NCI-H187 (cell line): ENCODE measurements at places on chromosomes 6 and 20.
A peak's percentile ranks its signal among the peaks of the same experiment; 100 is the strongest.

GRCh38 chr20:11156922-11157321 lies 483.1 kb upstream of the JAG1 start:
- DNase-seq = no peak

- no peak for DNase-seq
Measured at GRCh38 chr6:137111296-137112066, 62.0 kb downstream of the IL22RA2 start.

DNA sequence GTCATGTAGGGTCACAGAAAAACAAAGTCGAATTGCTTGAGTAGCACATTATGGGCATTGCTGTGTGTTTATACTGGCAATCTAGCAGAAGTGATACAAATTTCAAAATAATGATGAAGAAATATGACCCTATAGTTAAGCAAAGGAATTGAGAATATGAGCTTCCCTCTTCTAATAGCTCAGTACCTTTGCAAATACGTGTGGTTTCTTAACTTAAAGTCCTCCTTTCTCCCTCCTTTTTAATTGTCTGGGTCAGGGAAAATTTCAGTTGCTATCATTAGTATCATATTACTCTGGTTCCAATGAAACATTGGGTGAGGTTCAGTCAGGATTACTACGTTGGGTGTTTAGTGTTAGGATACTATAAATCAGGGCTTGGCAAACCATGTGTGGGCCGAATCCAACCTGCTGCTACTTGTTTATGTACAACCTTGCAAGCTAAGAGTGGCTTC lies 166.8 kb upstream of the CARMIL1 start:
- DNase-seq = no peak

DNA sequence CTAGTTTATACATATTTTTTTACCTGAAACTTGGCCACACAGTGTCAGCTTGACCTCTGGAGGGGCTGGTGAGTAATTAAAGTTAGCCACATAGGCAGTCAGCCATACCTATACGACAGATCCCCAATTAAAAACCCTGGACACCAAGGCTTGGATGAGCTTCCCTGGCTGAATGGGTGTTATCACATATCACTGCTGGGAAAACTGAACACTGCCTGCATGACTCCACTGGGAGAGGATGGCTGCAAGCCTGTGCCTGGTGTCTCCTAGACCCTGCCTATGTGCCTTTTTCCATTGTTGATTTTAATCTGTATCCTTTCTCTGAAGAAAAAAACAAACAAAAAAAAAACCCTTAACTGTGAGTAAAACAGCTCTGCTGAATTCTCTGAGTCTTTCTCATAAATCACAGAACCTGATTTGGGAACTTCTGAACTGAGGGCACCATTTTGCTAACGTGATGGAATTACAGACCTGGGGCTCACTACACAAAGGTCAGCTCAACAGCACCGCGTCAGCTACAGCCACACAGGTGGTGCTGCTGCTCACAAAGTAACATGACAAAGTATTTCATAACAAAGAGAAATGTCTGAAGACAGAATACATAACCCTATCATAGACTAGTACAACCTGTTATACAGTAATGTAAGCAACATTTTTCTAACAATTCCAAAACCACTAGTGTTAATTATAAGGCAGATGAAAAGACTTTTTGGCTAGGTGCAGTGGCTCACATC lies 97.0 kb downstream of the SLC23A2 start:
- DNase-seq = no peak

- no peak for DNase-seq
Measured at GRCh38 chr6:75415804-75416203, 77.8 kb downstream of the FILIP1 start.

DNA sequence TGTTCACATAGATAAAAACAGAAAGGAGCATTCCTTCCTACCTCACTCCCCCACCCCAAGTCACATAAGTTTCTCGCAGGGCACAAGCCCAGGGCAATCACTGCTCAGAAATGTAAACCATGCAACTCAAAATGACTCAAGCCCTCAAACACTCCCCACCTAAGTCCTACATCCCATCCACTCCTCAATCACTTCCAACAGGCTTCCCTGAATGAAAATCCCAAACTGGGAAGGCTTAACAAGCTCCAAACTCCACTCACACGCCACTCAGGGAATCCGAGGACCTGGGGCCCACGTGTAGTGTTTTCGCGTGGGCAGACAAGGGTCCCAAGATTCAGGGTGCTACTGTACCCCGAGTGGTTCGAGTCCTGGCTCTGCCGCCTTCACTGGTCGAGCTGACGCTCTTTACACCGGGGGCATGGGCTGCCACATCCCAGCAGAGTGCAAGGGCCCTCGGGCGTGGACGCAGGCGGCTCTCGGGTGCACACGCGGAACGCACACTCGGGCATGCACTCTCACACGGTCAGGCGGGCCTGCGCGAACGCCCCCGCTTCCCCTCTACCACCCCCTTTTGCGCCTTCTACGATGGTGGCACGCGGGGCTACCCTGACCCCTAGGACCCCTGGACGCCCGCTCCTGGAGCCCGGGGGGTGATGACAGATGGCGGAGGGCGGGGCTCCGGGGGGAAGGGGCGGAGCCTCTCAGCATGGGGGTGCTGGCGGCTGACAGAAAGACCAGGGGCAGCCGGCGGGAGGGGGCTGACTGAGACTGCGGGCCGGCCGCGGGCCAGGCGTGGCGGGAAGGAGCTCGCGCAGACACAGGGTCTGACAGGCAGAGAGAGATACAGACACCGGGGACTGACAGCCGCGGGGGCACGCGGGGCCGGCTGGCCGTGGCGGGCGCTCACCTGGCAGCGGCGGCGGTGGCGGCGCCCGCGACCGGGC lies 657 bp downstream of the ZHX3 start:
- DNase-seq = peak; percentile 46
